ENCODE measurements at places on chromosomes 4 and X. TPM values are rescaled to one million over a fixed set of nuclear protein-coding genes. Genes with fewer than 3 reads are reported as not detected.

SLC10A7 gene
- 14.7 TPM for total RNA-seq

SLC7A11 gene
- total RNA-seq = 16.5 TPM

WNK3 gene
- total RNA-seq = 0.60 TPM

OPN1MW gene
- 0.17 TPM for total RNA-seq

SPANXN4 gene
- not detected for total RNA-seq

HSFX3 gene
- not detected for total RNA-seq

COL25A1 gene
- total RNA-seq = 0.14 TPM

FREM3 gene
- 0.51 TPM for total RNA-seq

TMPRSS11B gene
- not detected for total RNA-seq

OSTC gene
- 289 TPM for total RNA-seq

GLUD2 gene
- 1.1 TPM for total RNA-seq

Data from dermis blood vessel endothelial cell (primary cell).